PC-3 (cell line): ENCODE measurements at places on chromosomes 1 and 21. TPM values are rescaled to one million over a fixed set of nuclear protein-coding genes. Genes with fewer than 3 reads are reported as not detected.

DNA sequence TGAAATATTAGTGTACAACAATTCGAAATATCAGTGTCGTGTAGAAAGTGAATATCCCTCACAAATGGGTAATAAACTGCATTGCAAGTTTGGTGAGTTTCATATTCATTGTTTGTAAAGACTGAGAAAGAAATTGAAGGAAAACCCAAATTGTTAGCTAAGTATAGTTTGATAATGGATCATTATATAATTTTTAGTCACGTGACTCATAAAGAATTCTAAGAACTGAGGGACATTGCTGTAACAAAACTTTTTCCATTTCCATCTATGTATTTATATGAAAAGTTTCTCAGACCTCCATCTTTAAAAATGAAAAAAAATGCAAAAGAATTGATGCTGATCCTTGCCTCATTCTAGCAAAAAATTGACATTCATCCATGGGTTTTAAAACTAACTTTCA is 36.0 kb upstream of the SGIP1 start:
- no peak overlapping the region for H3K27ac ChIP-seq
- DNase-seq = no peak
- no peaks in the 10 kb centered on the region for H3K36me3 ChIP-seq
- H3K4me3 ChIP-seq = no peak overlapping the region

- H3K4me3 ChIP-seq = no peak overlapping the region
- no peak overlapping the region for H3K27ac ChIP-seq
- no peaks in the 10 kb centered on the region for H3K27me3 ChIP-seq
- H3K36me3 ChIP-seq = peaks cover 48% of the 10 kb centered on the region
- DNase-seq = no peak
- no peaks in the 10 kb centered on the region for H3K4me1 ChIP-seq
These were observed 37.1 kb downstream of the STIL start for GRCh38 chr1:47276850-47277249.

GRCh38 chr1:180691322-180691913 is 59.6 kb downstream of the XPR1 start:
- no peak overlapping the region for H3K27ac ChIP-seq
- DNase-seq = peak; percentile 25
- peaks cover 8% of the 10 kb centered on the region for H3K4me1 ChIP-seq
- no peaks in the 10 kb centered on the region for H3K36me3 ChIP-seq
- no peak overlapping the region for H3K4me3 ChIP-seq
- no peaks in the 10 kb centered on the region for H3K27me3 ChIP-seq

PKLR gene
- total RNA-seq = not detected in 2 replicates

TACSTD2 gene
- total RNA-seq = 94.2 and 129 TPM in 2 replicates

S100A7A gene
- not detected in 2 replicates for total RNA-seq

- DNase-seq = no peak
- no peaks in the 10 kb centered on the region for H3K4me1 ChIP-seq
- peaks cover 65% of the 10 kb centered on the region for H3K27me3 ChIP-seq
These were observed 578.5 kb downstream of the USP25 start for GRCh38 chr21:16308269-16308668.

VN1R5 gene
- total RNA-seq = not detected in 2 replicates
